ENCODE measurements at places on chromosomes 12 and 14.

GRCh38 chr14:24143511-24143910 is 2.1 kb upstream of the EMC9 start:
- no peak for DNase-seq

DNA sequence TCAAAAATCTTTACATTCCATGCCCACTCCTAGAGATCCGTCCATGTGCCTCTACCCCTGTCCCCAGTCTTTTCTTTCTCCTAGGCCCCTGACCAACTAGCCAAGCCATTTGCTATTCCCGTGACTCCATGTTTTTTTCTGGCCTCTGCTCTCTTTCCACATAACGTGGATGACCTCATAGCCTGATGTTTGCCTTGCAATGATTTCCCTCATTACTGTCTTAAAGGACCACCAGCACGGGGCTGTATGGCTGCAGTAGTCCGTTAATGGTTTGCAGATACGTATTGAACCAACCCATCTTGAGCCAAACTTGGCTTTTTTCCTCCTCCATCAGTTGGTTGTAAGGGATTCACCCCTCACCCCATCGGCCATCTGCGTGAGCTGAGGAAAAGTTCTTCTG is 226.0 kb downstream of the PCNX1 start:
- no peak for DNase-seq

DNA sequence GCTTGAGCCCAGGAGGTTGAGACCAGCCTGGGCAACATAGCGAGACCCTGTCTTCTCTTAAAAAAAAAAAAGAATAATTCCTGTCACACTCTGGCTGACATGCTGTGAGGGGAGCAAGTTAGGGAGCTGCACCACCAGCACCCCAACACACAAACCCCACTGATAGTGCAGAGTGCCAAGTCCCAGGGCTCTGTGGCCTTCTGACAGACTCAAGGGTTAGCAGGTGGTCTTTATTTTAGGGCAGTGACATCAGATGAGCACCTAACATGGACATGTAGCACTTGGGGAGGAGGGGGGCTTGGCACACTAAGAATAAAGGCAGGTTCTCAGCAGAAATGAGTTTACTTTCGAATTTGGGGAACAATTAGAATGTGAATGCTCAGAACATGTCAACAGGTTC is 6.8 kb downstream of the USP5 start:
- no peak for DNase-seq

DNA sequence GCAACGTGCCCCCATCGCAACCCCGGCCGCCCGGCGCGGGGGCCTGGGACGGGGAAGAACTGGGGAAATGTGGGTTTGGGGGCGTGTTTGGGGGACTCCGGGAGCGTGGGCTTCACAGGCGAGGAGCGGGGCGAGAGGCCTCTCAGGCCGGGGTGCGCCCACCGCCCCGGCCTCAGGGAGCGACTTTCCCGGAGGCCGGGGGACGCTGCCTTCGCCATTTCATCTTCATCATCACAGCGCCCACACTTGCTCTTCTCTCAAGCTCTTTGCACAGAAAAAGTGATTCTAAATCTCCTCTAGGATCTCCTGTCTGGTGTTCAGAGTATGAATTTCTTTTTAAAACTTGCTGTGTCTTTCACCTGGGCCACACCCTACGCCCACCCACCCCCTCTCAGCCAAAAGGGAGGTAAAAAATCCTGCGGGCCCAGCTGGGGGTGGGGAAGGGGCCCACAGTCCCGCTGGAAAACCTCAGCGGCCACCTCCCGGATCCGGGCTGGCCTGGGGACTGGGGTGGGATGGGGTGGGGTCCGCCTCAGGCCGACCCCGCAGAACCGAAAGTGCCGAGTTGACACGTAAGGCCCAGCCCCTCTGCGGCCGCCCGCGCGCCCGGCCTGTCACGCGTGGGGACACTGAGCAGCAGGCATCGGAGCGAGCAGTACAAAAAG is 7.4 kb downstream of the CDKN1B start:
- DNase-seq = no peak

- DNase-seq = no peak
These were observed 818 bp upstream of the SUOX start for GRCh38 chr12:55996201-55996714.

DNA sequence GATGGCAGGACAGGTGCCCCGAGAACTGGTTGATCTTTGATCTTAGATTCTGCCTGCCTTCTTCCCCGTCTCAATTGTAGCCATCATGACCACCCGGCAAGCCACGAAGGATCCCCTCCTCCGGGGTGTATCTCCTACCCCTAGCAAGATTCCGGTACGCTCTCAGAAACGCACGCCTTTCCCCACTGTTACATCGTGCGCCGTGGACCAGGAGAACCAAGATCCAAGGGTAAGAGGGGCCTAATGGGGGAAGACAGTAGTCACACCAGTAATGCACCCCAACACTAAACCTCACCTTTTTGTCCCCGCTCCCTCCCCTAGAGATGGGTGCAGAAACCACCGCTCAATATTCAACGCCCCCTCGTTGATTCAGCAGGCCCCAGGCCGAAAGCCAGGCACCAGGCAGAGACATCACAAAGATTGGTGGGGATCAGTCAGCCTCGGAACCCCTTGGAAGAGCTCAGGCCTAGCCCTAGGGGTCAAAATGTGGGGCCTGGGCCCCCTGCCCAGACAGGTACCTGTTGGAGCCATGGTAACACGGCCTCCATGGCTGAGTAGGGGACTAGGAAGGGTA is 556 bp downstream of the TROAP start:
- DNase-seq = no peak

DNA sequence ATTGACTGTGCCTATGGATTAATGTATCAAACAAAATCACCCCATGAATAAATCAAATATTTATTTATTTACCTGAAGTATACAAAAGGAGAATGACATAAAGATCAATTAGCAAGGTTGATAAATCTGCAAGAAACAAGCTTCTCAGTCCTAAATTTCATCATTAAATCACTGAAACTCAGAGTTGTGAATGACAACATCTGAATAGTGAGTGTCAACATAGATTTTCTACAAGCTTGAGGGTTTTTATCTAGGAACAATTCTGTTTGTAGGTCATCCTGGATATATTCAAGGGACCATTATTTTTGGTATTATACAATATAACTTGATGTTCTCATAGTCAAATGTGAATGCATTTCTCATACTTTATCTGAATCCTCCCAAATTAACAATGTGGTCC is 17.4 kb upstream of the KLRF1 start:
- DNase-seq = no peak

DNA sequence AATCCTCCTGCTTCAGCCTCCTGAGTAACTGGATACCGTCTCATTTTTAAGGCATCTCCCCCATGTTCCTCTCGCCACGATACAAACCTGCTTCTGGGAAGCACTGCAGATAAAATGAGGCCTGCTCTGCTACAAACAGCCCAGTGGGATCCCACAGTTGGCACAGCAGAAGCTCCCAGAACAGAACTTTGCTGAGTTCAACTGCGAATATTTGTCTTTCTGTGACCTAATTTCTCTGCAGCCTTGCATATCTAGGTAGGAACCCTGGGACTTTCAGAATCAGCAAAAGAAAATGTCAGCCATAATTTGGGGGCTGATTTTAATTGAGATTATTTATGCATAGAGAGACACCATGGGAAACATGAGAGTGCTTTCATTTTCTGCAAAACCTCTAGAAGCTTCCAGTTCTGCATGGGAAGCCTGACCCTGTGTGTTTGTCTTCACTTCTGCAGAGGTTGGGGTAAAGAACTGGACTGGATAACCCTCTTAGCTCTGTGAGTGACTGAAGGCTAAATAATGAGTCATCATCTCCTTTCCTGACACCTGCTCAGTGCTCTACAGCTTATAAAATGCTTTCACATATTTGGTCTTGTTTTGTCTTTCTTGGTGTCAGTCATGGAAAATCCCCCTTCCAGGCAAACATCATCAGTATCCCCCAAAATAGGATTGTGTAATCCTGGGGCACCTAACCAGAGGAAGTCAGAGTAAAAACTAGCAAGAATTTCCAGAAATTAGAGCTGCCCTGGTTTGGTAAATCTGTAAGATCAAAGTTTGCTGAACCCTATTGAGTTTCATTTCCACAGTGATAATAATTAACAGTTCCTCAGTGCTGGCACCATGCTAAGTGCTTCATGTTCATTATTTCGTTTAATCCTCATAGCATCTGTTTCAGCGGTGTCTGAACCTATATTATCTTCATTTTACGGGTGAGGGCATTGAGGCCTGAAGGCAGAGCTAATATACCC is 185.8 kb downstream of the SLC15A4 start:
- DNase-seq = peak; percentile 85

DNA sequence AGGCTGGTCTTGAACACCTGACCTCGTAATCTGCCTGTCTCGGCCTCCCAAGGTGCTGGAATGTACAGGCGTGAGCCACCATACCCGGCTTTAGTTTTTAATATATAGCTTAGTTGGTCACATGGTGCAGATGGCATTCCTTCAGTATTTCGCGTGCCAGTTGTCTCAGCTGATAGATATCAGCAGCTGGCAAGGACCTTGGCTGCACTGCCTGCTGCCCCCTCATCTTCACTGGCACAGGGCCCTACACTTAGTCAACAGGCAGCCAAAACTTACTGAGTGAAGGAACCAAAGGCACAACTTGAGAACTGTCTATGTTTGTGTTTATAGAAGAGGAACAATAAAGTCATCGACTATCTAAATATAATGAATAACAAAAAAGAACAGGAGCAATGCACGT is 31.0 kb downstream of the EID3 start:
- peak; percentile 18 for DNase-seq

GRCh38 chr12:23536293-23536692 is 413.2 kb downstream of the SOX5 start:
- DNase-seq = no peak

DNA sequence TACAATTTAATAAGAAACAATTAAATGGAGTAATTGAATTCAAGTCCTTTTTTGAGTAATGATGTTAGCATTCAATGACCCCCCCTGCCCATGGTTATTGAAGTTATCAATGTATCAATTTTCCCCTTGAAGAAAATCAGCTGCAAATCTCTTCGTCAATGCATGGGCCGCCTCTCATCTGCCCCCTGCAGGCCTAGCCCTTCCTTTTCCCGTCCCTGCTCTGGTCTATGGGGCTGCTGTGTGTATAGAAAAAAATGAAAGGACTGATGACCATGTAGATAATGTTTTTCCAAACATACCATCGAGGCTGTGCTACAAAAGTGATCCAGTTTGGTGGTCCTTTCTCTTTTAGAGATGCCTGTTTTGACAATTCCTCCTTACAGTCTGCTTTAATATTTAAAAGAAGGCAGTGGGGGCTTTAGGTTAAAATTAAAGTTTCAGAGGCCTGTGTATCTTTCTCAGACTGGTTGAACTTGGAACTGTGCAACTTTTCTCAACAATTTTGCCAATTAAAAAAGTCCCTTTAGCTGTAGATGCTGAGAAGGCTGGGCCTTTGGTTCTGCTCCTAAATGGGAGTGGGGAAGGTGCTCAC is 98.4 kb downstream of the APAF1 start:
- no peak for DNase-seq

- no peak for DNase-seq
These were observed 162.9 kb downstream of the ADGRD1 start for GRCh38 chr12:131116468-131117117.

- no peak for DNase-seq
These were observed 39.8 kb downstream of the RNF34 start for GRCh38 chr12:121439715-121440114.

- no peak for DNase-seq
These were observed 13.8 kb downstream of the GPR132 start for GRCh38 chr14:105051182-105052109.

- DNase-seq = no peak
These were observed 474.1 kb upstream of the SOX5 start for GRCh38 chr12:24423611-24424010.

DNA sequence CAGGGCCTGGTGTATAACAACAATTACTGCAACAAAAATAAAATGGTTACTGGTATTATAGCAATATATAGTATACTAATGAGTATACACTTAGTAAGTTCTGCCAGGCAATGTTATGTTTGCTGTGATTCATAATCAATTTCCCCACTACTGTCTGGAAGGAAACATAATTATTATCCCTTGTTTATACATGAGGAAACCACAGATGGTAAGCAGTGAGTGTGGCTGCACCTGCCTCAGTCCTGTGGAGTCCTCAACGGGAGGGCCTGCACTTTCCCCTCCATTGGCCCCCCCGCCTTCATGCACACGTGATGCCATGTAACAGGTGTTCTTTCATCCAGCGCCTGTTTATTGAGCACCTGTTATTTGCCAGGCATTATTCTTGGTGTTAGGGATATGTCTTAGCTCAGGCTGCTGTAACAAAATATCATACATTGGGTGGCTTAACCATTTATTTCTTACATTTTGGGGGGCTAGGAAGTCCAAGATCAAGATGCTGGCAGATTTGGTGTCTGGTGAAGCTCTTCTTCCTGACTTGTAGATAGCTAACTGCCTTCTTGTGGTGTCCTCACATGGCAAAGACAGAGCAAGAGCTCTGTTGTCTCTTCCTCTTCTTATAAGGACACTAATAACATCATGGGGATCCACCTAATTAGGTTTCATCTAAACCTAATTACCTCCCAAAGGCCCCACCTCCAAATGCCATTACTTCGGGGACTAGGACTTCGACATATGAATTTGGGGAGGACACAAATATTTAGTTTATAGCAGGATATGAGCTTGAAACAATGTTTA is 59.5 kb upstream of the CHGA start:
- peak; percentile 23 for DNase-seq

DNA sequence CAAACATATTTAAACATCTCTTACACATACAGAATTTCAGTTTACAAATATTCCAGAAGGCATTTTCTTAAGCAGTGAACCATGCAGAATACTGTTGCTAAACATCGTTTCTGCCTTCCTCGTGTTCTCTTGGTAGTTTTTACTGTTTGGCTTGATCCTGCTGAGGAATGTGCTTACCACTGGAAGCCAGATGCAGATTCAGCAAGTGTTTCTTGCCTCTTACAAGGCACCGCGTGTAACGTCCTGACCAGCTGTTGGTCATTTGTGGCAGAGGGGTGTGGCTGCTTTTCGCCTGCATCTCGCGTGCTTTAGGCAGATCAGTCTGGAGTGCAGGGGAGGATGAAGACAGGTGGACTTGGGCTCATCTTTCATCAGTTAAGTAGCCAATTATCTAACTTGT is 12.4 kb downstream of the EIF2B1 start:
- no peak for DNase-seq
